Stimulated activated naive CD4-positive, alpha-beta T cell (primary cell): ENCODE measurements at places on chromosomes 1 and 21.

DNA sequence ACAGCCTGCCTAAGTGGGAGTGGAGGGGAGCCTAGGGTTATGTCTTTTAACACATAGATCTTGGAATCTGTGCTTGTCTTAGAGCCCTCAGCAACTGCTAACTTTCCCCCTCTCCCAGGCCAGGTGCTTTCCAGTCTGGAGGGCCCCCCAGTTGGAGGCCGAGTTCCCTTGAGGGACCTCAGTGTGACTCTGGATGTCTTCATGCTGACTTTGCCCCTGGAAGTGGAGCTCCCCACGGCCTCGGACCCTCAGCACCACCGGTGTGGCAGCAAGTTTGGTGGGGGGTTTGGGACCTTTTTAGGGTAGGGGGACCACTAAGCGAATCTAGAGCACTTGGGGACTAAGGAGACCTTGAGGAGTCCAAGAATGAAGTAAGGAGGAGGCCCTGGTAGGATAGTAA, 22.9 kb downstream of the HYI start:
- no peak for DNase-seq

- DNase-seq, result no peak
Observed at GRCh38 chr1:99650773-99651437, 5.0 kb downstream of the PALMD start.

- no peak for DNase-seq
Observed at GRCh38 chr1:103341377-103341880, 184.1 kb upstream of the RNPC3 start.

DNA sequence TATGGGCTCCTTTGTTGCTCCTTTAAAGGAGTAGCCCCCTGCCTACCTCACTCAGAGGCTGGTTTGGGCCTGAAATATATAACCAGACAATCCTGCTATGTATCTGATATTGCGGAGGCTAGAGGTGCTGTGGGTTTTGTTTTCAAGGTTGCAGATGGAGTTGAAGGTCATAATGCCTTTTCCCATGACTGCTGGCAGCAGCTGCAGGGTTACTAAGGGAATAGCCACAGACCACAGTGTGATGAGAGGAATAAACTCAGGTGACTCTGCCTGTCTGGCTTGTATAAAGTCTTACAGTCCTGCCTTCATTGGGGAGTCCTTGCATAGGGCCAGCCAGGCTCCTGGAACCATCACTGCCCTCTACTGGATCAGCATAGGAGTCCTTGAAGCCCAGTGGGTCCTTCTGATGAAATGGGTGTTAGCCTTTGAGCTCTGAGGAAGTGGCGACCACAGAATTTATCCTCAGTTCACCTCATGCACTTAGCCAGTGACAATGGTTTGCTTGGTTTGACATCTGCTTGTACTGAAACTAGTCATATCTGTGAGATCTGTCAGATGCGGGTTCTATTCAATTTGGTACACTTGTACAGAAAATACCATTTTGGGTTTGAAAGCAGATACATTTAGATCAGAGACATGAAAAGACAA, 174.4 kb upstream of the HMCN1 start:
- no peak for DNase-seq

GRCh38 chr1:21539933-21540332, 30.7 kb downstream of the ALPL start:
- DNase-seq, result no peak

DNA sequence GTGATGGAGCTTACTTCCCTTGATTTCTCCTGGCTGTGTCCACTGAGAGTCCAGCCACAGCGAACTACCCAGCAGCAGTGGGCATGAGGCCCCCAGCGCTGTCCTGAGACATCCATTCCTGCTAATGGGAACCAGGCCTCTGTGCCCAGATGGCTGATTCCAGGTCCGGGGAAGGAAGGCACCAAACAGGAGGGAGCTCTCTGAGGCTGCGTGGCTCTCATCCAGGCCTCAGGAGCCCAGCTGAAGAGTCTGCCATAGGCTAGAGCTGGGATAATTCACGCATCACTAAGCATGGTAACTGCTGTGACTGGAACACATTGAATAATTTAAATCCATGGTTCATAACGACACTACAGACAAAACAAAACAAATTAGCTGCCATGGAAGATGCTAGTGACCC, 24.7 kb upstream of the LRRC47 start:
- DNase-seq, result no peak

DNA sequence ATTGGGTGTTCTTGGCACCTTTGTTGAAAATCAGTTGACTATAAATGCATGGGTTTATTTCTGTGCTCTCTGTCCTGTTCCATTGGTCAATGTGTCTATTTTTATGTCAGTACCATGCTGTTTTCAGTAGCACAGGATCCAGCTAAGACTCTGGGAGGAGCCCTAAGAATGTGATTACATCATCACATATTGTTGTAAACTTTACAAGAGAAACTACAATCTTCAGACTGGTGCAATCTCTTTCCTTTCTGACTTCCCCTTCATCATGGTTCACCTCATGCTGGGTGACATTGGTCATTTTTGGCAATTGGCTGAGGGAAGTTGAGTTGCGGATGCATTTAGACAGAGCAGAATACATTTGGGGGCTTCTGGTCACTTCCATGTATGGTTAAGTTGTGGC, 88.4 kb downstream of the C21orf91 start:
- DNase-seq, result no peak

- no peak for DNase-seq
Observed at GRCh38 chr1:241606544-241606943, 33.6 kb downstream of the CHML start.

DNA sequence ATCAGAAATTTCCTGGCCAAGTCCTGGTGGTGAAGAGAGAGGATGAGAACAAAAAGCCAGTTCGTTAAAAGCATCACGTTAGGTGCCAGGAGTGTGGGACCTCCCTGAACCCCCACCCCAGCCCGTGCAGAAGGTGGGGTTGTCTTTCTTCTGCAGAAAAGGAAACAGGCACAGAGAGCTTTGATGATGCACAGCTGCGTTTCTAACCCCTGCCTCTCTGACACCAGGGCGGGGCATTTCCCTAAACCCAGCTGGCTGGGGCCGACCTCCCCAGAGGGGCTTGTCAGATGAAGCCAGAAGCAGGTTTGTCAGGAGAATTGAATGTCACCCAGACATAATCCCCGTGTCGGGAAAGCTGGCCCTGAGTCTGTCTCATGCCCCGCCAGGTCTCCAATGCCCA, 189.3 kb upstream of the EDN2 start:
- peak; percentile 49 for DNase-seq

DNA sequence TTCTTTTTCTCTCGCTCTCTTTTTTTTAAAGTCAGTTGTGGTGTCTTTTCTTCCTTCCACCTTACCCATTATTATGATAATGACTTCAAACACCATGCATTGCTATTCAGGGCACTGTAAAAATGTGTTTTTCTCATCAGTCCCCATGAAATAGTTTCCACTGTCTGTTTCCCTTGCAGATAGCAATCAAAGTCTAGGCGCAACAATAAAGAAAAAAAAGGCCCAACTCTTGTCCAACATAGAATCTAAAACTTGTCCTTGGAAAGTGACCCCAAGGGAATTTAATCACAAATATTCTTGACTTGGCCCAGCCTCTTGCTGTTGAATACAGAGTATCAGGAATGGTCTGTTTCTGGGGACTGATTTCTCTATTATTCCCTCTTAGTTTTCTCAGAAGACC, 382.5 kb downstream of the PLPP3 start:
- DNase-seq, result no peak
